ENCODE measurements at places on chromosomes 13 and 19. TPM values are rescaled to one million over a fixed set of nuclear protein-coding genes. Genes with fewer than 3 reads are reported as not detected.
A peak's percentile ranks its signal among the peaks of the same experiment; 100 is the strongest.

DNA sequence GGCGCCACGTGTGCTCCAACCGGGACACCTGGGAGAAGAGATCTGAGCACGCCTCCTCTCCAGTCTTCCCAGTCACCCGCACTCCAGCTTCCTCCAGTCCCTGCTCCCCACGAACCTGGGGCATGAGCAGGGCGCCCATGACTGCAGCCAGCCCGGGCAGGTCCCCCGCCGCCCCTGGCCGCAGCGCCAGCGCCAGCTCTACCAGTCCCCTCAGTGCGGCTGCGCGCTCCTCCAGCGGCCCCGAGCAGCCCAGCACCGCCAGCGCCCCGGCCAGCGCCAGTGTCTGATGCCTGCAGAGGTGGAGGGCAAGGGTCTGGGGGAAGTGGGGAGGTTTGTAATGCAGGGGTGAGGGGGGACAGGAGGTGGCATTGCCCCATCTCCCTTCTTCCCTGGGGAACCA is 13.1 kb downstream of the SH2D3A start:
- no peak for DNase-seq

The C5AR2 gene
- total RNA-seq = 0.96 TPM

The IQCN gene
- 5.0 TPM for total RNA-seq

The ERVK3-1 gene
- total RNA-seq = 28.5 TPM

DNA sequence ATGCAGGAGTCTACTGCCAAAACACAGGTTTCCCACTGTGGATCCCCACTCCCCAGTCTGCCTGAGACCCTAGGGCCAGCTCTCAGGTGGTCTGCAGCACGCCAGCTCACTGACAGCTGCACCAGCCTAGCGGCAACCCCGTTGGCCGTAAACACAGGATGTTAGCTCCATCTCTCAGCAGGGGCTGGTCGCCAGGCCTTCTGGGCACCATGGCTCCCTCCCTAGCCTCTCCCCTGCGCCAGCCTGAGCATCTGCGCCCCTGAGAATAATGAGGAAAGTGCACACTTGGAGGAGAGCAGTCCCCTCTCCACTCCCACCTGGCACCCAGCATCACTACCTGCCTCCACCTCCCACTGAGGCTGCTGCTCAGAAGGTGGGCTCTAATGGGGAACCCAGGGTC is 20.8 kb upstream of the EPHX3 start:
- DNase-seq = no peak

- DNase-seq = no peak
These were observed 8.2 kb upstream of the UPK1A start for GRCh38 chr19:35657904-35658700.

DNA sequence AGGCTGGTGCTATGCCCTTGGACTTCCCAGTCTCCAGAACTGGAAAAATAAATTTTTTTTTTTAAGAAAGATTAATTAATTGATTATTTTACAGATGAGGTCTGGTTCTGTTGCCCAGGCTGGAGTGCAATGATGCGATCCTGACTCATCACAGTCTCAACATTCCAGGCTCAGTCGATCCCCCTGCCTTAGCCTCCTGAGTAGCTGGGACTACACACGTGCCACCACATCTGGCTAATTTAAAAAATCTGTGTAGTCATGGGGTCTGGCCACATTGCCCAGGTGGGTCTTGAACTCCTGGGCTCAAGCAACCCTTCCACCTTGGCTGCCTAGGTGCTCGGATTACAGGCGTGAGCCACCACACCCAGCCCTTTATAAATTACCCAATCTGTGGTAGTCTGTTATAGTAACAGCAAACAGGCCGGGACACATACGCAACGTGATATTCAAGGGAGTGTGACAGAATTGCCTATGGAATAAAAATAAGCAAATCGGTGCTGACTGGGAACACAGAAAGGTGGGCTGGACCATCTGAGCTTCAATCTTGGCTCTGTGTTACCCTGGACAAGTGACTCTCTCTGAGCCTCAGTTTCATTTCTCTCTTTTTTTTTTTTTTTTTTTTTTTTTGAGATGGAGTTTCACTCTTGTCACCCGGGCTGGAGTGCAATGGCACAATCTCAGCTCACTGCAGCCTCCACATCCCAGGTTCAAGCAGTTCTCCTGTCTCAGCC is 42.8 kb downstream of the PIN1 start:
- no peak for DNase-seq

GRCh38 chr13:108278466-108278865 is 8.9 kb downstream of the TNFSF13B start:
- DNase-seq = no peak

DNA sequence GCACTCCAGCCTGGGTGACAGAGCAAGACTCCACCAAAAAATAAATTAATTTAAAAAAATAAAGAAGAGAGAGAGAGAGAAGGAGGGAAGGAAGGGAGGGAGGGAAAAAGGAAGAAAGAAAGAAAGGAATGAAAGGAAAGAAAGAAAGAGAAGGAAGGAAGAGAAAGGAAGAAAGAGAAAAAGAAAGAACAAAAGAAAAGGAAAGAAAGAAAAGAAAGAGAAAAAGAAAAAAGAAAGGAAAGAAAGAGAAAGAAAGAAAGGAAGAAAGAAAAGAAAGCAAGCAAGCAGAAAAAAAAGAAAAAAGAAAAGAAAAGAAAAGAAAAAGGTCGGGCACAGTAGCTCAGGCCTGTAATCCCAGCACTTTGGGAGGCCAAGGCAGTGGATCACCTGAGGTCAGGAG is 14.9 kb upstream of the ZNRF4 start:
- no peak for DNase-seq

The CAPN12 gene
- total RNA-seq = 1.3 TPM

DNA sequence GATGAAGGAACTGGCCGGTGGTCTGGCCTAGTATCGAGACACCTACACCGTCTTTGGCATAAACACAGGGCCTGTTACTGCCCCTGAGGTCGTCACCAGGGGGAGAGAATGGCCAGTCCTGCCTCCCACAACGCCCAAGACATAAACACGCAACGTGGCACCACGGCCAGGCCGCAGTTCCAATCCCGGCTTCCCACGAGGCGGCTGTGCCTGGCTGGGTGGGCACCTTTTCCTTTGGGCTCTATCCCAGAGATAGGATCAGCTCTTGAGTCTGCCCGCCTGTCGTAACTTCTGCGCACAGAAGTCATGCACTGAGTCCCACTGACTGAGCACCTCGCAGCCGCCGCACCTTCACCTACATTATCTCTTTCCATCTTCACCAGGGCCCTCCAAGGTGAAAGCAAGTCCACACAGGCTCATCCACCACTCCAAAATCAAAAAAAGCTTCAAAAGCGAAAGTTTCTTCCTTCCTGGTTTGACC is 1.1 kb downstream of the MIER2 start:
- DNase-seq = no peak

GRCh38 chr13:26015271-26016125 is 36.3 kb downstream of the SHISA2 start:
- no peak for DNase-seq

- no peak for DNase-seq
These were observed 2.4 kb downstream of the ZNF85 start for GRCh38 chr19:20925481-20925880.

GRCh38 chr19:30682146-30682998 is 310.2 kb downstream of the ZNF536 start:
- no peak for DNase-seq

DNA sequence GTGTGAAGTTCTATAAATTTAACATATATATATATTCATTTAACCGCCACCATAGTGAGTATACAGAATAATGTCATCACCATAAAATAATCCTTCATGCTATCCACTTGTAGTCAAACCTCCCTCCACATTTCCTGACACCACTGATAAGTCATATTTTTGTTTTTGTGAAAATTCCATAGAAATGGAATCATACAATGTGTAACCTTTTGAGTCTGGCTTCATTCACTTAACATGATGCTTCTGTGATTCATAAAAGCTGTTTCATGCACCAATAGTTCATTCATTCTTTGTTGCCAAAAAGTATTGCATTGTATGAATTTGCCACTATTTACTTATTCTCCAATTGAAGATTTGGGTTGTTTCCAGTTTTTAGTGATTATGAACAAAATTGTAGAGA is 497.5 kb upstream of the PCDH20 start:
- DNase-seq = no peak

The PTBP1 gene
- total RNA-seq = 68.0 TPM

DNA sequence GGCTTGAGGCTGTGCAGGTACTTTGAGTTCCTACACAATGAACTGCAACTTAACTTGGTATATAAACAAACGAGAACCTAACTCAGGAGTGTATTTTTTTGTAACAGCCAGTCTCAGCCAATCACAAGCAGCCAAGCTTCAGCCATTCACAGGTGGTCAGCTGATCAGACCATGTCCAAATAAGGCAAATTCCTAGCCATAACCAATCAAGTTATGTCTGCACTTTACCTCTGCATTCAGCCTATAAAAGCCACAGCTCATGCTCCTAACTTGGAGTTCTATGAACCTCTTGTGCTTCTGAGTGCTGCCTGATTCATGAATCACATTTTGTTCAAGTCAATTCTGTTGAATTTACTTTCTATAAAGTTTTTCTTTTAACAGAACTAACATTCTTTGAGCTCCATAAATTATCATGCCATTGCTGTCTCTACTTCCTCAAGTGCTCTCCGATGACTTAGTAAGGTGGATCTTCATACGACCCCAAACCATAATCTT is 16.8 kb upstream of the MEDAG start:
- no peak for DNase-seq

DNA sequence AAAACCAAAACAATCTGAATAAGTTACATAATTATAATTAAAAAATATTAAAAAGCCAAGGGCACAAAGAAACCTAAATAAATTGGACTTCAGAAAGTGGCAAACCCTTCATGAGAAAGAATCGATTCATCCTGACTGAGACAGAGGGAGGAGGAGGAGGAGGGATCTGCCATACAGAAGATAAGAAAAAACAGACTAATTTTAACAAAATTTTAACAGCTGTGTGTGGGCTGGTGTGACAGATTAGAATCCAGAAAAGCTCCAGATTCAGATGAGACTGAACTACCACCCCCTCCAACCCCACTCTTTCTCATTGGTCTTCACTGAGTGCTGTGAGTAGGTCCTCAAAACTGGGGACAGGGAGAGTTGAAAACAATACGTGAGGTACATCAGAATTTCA is 111.5 kb upstream of the HTR2A start:
- DNase-seq = no peak

The DZIP1 gene
- total RNA-seq = 64.8 TPM

DNA sequence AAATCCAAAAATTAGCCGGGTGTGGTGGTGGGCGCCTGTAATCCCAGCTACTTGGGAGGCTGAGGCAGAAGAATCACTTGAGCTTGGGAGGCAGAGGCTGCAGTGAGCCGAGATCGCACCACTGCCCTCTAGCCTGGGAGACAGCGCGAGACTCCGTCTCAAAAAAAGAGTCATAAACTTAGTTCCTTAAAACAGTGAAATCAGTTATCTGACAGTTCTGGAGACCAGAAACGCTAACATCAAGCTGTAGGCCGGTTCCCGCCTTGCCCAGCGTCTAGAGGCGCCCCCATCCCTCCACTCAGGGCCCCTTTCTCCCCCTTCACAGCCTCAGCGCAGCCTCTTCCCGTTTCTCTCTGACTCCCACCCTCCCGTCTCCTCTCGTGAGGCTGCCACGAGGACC is 11.9 kb downstream of the ADAT3 start:
- no peak for DNase-seq

GRCh38 chr19:48461982-48462655 is 6.7 kb downstream of the KCNJ14 start:
- DNase-seq = no peak

GRCh38 chr19:51735759-51736449 is 12.1 kb upstream of the HAS1 start:
- peak; percentile 55 for DNase-seq

DNA sequence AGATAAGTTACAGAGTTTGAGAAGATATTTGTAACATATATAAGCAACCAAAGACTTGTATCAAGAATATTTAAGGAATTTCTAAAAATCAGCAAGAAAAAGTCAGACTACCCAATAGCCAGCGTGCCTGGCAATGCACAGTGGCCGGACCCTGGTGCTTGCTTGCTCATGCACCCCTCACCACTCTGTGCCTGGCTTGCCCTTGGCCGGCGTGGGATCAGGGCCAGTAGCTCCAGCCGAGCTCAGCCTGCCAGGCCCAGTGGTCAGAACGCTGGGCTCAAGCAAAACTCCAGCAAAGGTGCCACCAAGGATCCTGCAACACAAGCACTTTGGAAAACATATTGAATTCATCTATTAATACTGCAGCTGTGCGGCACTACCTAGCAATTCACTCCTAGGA is 95.1 kb downstream of the KATNAL1 start:
- DNase-seq = no peak

DNA sequence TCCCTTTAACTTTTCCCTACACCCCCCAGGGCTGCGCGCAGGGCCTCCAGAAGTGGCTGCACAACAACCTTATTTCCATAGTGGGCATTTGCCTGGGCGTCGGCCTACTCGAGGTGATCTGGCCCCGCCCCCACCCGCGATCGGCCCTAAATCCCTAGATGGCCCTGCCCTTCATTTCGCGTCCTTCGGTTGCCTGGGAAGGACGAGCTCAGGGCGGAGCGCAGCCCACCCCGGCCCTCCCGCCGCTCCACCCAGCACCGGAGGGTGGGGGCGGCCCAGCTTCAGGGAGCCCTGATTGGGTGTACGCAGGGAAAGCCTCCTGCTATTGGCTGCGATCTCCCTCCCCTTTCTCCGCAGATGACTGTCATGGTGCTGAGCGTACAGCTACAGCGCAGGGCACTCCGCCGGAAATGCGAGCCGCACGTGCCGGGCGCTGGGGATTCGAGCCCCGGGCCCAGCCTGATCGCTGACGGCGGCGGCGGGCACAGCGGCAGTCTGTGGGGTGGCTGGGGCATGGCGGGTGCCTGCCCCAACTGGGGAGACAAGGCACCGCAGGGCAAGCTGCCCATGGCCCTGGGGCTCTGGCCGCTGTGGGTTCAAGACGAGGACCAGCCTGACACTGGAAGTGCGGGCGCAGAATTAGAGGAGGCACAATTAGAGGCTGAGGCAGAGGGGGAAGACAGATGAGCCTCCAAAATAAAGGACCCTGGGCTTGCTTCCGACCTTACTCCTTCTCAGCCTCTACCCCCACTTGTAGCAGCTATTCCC is 4.3 kb downstream of the CD37 start:
- peak; percentile 71 for DNase-seq

GRCh38 chr13:97082461-97083207 is 88.4 kb upstream of the OXGR1 start:
- no peak for DNase-seq

- no peak for DNase-seq
These were observed 278.8 kb downstream of the TSHZ3 start for GRCh38 chr19:31070146-31071065.

DNA sequence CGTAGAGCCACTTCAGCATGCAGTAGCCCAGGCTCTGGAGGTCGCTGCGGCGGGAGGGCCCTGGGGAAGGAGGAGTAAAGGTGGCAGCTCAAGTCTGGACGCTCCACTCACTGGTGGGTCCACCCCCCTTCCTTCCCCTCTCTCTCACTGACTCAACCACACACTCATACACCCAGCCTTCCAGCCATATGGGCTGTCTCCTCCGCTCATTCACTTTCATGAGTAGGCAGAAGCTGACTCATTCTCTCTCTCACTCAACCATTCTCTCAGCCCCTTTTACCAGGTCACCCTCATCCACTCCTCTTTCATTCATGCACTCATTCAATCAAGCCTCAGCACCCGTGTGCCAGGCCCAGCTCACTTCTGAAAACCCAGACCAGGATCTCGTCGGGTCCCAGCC is 27.5 kb upstream of the SIGLEC11 start:
- DNase-seq = peak; percentile 67
